ENCODE measurements at places on chromosomes 3 and 15. TPM values are rescaled to one million over a fixed set of nuclear protein-coding genes. Genes with fewer than 3 reads are reported as not detected.

Gene CHST14
- 18.0 TPM for total RNA-seq

DNA sequence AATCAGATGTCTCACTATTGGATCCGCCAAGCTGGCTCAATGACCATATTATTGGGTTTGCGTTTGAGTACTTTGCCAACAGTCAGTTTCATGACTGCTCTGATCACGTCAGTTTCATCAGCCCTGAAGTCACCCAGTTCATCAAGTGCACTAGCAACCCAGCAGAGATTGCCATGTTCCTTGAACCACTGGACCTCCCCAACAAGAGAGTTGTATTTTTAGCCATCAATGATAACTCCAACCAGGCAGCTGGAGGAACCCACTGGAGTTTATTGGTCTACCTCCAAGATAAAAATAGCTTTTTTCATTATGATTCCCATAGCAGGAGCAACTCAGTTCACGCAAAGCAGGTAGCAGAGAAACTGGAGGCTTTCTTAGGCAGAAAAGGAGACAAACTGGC is 21.5 kb downstream of the SENP8 start:
- DNase-seq = no peak

- no peak for DNase-seq
These were observed 12.3 kb downstream of the POGLUT1 start for GRCh38 chr3:119481079-119481478.

- no peak for DNase-seq
These were observed 19.1 kb upstream of the EIF1B start for GRCh38 chr3:40290396-40290795.

DNA sequence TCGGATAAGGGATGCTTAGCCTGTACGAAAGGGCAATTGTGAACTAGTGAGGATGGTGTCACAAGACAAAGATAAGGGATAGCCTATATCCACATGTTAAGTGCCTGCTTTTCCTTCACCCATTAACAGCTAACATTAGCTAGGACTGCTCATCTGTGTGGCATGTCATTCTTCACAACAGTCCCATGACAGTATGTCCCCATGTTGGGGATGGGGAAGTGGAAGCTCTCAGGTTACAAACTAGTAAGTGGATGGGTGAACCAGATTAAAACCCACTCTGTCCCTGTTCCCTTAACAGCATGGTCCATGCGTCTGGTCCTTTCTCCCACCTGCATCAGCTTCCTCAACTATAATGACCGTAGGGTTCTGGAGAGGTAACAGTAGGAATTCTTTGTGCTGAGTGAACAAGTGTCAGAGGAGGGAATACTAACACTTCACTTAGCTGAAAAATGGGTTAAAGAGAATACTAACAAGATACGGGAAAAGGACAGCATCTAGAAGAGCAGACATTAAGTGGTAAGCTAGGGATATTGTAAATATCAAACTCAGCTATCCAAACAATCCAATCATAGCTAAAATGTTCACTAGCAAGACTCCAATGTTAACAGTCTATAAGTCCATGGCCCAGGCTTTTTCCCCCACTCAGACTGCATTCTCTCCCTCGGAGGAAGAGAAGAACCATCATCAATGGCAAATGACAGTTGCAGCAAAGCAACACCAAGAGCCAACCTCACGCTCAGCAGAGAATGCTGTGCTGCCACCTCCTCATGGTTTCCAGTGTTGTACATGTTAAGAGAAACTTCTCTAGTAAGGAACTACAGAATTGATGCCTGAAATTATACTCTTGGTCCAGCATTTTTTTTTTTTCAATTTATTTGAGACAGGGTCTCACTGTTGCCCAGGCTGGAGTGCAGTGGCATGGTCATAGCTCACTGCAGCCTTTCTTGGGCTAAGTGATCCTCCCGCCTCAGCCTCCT is 5.0 kb downstream of the RPLP1 start:
- no peak for DNase-seq

All from ureter (tissue), 1 donor.